ENCODE measurements at places on chromosomes 12 and 14.

DNA sequence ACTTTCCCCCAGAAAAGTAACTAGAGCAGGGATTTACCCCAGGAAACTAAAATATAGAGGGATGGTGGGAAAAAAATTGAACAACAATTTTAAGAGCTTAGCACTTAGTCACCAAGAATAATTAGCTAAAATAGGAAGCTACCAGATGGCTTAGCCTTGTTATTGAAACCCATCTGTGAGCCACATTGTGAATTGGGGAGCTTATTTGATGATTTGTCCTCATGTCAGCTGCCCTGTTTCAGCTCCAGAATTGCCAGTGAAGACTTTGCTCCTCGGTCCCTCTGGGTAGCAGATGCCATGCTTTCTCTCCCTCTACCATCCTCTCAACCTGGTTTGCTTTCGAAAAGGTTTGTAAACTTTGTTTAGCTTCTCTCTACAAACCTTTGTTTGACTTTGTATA lies 67.7 kb upstream of the PTHLH start:
- DNase-seq, result no peak

GRCh38 chr12:68364328-68364727 lies 32.2 kb upstream of the MDM1 start:
- DNase-seq, result no peak

- no peak for DNase-seq
Observed at GRCh38 chr14:22403296-22403695, 185.7 kb downstream of the DAD1 start.

DNA sequence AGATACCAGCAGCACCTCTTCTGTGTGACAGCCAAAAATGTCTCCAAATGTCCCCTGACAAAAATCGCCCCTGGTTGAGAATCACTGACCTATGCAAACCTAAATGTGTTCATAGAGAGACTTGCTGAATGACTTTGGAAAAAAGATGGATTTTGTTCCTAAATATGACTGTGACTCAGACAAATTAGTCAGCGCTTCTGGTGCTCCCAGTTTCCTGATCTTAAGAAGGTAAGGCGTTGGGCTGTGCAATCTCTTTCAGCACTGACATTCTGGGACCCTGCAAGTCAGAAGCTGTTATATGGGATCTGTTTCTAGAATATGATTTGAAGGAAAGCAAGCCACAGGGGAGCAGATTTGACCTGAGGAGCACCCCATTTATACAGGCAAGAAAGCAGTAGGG lies 90.6 kb upstream of the PWP1 start:
- DNase-seq, result no peak

GRCh38 chr12:5344131-5344530 lies 87.8 kb upstream of the NTF3 start:
- no peak for DNase-seq

DNA sequence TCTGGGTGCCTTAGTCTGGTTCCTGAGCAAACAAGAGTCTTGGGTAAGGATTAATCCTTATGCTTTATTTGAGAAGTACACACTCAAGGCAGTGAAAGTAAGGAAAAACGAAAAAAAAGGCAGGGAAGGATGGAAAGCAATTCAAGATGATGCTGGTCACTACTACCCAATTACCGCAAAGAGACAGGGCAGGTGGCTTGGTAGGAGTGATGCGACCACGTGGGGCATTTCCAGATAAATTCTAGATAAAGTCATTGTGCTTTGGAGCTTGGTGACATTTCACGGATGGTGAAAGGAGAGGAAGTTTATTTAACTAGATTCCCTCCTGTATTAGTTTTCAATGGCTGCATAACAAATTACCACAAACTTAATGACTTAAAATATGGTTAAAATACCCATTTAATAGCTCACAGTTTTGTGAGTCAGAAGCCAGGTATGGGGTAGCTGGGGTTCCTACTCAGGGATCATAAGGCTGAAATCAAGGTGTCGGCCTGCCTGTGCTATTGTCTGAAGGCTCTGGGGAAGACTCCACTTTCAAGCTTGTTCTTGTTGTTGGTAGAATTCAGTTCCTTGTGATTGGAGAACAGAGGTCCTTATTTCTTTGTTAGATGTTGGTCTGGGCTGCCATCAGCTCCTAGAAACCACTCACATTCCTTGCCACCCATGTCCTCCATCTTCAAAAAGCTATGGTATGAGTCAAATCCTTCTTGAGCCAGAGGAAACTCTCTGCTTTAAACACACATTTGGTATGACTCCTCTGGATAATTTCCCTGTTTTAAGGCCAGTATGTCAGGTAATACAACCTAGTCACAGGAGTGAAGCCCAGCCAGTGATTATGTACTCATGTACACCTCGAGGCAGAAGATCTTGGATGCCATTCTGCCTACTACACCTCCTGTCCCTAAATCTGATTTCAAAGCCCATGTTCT lies 5.6 kb upstream of the HMGA2 start:
- DNase-seq, result peak; percentile 55

GRCh38 chr14:53020193-53020932 lies 69.5 kb upstream of the FERMT2 start:
- DNase-seq, result no peak

GRCh38 chr12:46153268-46153872 lies 115.5 kb downstream of the SLC38A1 start:
- no peak for DNase-seq

GRCh38 chr12:49400304-49400703 lies 33.0 kb downstream of the SPATS2 start:
- no peak for DNase-seq

- no peak for DNase-seq
Observed at GRCh38 chr14:71242237-71242748, 335.0 kb downstream of the PCNX1 start.

GRCh38 chr14:30527196-30527595 lies 31.8 kb upstream of the G2E3 start:
- no peak for DNase-seq

DNA sequence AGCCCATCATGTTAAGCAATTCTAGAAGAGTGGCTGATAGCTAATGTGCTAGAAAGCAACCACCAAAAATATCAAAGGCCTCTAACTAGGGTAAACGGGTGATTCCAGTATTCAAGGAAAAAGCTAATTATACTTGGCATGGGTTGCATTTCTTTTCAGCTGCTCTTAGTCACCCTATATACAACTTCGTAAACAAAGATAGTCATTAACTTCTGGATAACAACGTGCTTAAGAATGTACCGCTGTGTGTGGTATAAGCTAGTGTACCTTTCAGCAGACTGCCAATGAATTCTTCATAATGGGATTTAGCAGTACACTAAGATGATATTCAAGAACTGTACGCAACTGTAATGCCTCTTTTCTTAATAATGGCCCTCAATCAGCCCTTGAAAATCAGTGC lies 42.2 kb upstream of the SLC6A13 start:
- DNase-seq, result no peak

GRCh38 chr12:123670882-123671728 lies at the start of gene TCTN2:
Gene TCTN2, plus strand, starts transcription at chr12:123671113. Its CDS starts 128 bp downstream, at chr12:123671241.
- DNase-seq, result peak; percentile 68

GRCh38 chr12:130704606-130705005 lies 11.5 kb downstream of the RIMBP2 start:
- DNase-seq, result no peak

DNA sequence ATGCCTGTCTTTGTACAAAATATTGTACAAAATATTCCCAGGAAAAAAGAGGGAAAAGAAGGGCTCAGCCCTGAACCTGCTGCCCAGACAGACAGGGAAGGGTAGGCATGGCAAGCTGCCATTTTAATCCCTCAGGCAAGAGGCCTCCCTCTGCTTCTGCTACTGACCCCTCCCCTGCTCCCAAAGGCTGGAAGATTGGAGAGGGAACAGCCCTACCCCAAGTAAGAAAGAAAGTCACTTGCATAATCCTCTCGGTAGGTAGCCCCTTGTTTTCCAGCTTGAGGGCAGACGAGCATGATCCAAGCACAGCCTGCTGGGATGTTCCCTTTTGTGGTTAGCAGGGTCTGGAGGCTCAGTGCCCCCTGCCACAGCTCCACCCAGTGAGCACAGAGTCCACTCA lies 20.7 kb downstream of the ADCY6 start:
- DNase-seq, result no peak

DNA sequence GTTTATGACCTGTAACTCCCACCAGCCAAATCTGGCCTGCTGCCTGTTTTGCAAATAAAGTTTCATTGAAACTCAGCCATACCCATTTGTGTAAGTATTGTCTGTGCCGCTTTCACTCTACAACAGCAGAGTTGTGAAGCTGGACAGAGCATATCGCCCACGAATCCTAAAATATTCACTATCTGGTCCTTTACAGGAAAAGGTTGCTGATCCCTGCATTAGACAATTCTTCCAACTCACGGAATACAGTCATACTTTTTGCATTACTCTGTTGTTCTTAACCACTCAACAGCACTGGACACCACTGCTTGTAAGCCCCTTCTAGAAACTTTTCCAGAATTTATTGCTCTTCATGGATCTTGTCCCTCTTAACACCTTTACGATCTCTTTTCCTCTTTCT lies 435.4 kb downstream of the EGLN3 start:
- DNase-seq, result no peak

- no peak for DNase-seq
Observed at GRCh38 chr12:80864046-80864735, 73.5 kb downstream of the LIN7A start.

- no peak for DNase-seq
Observed at GRCh38 chr12:58326534-58326933, 385.2 kb downstream of the ATP23 start.

DNA sequence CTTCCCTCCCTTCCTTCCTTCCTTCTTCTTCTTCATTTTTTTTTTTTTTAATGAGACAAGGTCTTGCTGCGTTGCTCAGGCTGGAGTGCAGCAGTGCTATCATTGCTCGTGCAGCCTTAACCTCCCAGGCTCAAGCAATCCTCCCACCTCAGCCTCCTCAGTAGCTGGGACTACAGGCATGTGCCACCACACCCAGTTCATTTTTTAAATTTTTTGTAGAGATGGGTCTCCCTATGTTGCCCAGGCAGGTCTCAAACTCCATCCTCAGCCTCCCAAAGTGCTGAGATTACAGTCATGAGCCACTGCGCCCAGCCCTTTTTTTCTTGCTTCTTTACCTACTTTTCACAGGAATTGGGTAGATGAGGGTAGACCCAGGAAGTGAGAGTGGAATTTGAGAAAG lies 1.6 kb downstream of the OR10AD1 start:
- no peak for DNase-seq

DNA sequence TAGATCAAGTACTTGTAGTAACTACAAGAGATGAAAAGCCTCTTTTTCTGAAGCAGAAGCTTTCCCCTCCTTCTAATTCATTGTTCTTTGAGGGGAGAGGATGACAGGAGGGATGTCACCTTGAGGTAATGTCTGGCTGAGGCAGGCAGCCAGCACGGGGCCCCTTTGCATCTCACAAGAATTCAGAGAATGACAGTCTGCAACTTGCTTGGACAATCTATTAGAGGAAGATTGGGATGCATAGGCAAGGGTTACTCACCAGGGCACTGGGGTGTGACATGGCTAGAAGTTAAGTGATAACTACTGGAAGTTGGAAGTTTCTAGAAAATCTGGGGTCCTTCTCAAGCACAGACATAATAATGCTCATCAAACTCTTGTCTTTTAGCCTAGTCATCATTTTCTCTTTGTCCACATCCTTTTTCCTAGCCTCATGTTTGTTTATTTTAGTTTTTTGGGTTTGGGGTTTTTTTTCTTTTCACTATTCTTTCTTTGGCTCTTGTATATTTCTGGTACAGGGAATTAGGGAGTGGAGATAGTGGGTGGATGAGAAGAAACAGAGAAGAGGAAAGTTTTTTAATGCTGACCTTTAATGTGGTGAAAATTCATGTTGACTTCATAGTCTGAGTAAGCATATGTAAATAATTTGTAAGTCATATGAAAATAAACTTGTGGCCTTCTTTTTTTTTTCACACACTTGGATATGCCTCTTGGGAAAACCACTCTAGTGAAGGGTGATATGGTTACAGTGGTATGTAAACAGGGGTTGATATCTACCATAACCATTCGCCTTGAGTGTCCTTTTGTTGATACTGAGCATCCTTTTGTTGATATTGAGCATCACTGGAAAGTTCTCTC lies 55.1 kb downstream of the TTLL5 start:
- peak; percentile 71 for DNase-seq

GRCh38 chr14:99380991-99381687 lies 99.5 kb downstream of the SETD3 start:
- no peak for DNase-seq

DNA sequence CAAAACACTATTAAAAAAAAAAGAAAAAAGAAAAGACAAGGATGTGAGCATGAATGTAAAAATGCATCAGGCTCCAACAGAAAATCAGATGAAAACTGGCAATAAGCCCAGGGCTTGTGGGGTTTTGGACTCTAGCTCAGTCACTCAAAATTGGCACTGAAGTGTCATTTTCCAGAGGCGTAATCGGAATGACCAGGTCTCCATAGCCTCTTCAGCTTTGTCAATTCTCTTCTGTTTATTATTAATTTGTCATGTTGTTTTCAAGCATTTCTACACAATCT lies 137.2 kb upstream of the TRHDE start:
- DNase-seq, result no peak

DNA sequence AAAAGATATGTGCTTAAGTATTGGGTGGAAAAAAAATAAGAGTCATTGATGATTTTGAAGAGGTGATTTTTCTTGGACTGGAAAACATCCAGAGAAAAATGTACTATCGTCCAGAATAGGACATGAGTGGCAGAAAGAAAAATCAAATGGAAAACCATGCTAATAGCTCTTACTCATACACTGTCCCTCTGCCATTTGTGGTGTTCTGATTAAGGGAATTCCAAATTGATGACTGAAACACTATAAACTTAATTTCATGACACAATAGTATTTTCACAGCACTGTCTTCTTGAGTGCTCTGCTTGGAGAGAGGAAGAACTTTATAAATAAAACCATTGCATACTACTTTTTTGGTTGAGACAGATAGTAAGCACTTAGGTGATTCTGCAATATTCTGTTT lies 72.4 kb downstream of the USP15 start:
- peak; percentile 15 for DNase-seq

DNA sequence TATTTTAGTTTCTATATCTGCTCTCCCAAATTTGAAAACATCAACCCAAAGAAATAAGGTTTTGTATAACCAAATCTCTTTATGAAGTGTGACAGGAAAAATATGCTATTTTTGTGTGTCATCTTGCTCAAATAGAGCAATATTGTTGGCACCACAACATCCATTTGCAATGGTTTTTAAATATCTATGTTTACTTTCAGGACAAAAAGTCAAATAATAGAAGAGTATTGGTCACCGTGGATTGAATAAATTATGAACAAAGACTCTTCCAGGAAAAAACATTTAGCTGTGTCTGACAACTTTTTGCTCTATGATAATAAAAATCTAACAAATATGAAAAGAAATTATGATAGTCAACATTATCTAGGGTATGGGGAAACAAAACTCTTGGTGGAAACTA lies 439.2 kb downstream of the BTG1 start:
- no peak for DNase-seq

- no peak for DNase-seq
Observed at GRCh38 chr12:108837680-108838079, 19.7 kb downstream of the SSH1 start.

- DNase-seq, result no peak
Observed at GRCh38 chr12:57222286-57223190, 5.9 kb downstream of the NXPH4 start.
